ENCODE measurements at places on chromosomes 5 and 9.

GRCh38 chr5:27125856-27126255 is 87.5 kb upstream of the CDH9 start:
- no peak for DNase-seq

- DNase-seq: no peak
Measured at GRCh38 chr9:27203783-27204182, 93.2 kb downstream of the EQTN start.

GRCh38 chr5:180027459-180028089 is 44.0 kb downstream of the RNF130 start:
- no peak for DNase-seq

GRCh38 chr5:176714067-176714466 is 66.8 kb downstream of the TSPAN17 start:
- no peak for DNase-seq

DNA sequence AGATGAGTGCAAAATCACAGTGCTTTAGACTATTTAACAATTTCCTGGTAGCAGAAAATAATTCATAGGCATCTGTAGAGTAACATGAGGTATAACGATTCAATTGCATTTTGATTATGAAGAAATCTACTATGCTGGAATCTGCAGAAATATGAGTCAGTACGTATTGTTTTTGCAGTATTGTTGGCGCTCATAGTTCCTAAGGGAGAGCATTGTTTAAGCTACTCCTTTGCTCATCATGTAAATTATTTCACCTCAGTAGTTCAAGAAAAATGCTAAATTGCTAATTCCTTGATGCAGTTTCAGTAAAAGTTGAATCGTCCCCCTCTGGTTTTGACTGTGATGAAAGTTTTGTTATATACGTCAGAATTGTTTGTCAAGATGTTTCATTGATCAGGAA is 458.4 kb downstream of the HINT1 start:
- DNase-seq: no peak

- DNase-seq: no peak
Measured at GRCh38 chr9:35716230-35716629, 15.8 kb downstream of the TLN1 start.

- no peak for DNase-seq
Measured at GRCh38 chr5:139592289-139592688, 31.1 kb downstream of the UBE2D2 start.

DNA sequence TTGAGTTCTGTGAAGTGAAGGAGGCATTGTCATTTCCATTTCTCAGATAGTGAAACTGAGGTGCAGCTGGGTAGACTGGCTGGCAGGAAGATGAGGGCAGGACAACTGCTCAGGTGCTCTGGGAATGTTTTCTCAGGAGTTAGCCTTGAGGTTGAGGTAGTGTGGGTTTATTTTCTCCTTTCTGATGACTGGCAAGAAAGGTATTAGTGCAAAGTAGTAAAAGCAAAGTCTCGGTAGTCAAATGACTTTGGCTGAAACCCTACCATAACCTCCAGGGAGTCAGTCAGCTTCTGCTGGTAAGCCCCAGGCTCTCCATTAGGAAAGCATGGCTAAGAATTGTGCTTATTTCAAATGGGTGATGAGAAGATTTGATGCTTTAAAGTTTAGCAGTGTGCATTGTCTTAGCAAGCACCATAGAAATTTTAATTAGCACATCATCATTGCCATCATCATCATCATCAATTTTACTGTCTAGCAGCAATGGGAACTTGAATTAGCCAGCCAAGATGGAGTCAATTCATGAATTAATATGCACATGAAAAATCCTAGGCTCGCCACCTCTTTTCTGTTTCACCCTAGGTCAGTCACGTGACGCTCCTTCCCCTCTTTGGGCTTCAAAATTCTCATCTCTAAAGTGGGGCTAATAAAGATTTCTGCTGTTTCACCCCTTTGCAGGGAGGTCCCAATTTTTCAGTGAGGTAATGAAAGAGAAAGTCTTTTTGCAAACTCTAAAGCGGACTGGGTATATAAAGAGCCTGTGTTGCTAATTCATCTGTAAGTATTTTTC is 10.7 kb upstream of the PAPPA start:
- DNase-seq: no peak

DNA sequence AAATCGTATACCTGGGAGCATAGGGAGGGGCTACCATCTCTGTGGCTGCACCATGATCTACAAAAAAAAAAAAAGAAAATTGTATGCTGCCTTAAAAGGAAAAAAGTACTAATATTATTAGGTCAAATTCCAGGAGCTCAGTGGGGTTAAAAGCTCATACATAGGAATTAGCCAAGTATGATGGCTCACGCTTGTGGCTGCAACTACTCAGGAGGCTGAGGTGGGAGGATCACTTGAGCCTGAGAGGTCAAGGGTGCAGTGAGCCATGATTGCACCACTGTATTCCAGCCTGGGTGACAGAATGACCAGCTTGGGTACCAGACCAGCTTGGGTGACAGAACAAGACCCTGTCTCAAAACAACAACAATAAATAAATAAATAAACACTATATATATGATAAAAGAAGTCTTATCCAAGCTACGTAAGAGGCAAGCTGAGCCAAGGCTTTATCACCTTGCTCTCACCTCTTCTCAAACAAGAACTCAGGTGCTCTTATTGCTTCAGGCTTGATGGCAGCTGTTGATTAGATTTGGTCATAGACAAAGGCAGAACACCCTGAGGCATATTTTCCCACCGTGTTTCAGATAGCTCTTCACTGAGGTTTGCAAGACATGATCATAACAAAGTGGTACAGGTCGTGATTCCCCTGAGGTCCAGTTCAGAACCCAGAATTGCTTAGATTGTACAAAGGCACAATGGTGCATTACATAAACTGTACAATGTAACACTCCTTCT is 3.3 kb upstream of the FBXW11 start:
- no peak for DNase-seq

DNA sequence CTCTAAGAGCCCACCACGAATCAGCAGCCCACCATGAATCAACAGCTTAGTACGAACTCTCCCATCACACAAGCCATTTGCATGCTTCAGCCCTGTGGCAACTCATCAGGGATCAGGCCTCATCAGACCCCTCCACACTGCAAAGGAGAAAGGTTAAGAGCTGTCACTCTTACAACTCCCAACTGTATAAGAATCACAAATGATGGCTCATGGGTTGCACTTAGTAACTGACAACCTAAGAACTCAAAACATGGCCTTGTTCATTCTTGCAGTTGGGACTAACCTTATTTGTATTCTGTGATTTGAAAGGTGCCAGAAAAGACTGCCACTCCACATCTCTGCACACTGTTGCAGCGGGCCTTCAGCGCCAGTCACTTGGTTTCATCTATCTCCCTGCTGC is 149.1 kb upstream of the ZNF366 start:
- DNase-seq: no peak

DNA sequence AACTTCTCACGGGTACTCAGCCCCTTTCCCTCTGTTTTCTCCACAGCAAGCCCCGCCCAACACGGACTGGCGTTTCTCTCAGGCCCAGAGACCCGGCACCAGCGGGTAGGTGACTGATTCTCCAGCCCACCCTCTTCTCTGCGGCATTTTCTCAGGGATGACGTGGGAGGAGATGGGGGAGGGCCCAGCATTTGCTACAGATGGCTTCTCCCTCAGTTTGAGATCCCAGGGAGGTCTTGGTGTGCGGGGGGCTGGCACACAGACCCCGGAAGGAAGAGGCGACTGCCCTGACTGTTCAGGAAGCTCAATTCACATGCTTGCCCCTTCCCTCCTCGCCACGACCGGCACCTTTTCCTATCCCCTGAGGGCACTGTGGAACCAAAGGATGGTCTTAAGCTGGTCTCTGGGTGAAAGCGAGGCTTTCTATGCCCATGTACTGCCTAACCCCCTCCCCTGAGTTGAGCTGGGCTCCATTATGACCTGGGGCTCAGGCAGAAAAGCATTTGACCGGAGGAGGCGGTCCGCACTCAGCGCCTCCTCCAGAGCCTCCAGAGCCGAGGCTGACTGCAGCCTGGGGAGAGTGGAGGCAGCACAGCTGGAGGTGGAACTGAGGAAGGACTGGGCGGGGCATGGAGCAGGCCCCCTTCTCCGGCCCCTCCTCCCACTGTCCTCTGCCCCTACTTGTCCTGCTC is 6.0 kb downstream of the PCDHGC5 start:
- no peak for DNase-seq

DNA sequence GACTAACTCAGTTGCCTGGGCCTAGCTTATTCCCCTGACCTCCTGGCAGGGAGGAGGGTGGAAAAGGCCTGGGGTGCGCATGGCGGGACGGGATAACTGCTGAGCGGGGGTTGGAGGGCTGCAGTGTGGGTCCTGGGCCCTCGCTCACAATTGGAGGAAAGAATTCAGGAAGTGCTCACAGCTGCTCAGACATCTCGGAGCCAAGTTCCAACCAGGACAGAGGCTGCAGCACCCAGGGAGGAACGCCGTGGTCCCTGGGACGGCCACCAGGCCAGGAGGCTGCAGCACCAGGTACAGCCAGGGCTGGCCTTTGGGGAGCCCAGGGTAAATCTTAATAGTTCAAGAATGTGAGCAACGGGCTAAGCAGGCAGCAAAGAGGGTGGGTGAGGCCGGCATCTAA is at the start of gene SPAAR:
Gene SPAAR, plus strand, starts transcription at position 217 of the 400 bp plus-strand sequence. CDS start 974 bp downstream, outside the sequence.
- DNase-seq: no peak

GRCh38 chr9:7973123-7973522 is 173.5 kb upstream of the DMAC1 start:
- no peak for DNase-seq

DNA sequence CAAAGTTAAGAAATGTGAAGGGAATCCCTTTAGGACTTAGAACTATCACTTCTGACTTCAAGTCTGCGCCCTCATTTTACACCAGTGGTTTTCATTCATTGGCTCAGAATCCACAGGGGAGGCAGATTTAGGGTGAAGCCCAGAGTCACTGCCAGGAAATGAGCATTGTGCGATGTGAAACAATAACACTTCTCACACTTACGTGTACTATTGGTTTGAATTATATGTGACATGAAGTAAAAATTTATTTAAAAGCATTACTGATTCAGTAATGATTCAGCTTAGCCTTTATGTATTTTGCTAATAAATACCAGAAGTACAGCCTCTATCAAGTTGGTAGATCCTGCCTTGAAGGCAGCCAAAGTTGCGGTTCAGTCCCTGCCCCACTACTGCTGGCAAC is 98.6 kb downstream of the PAM start:
- DNase-seq: no peak

DNA sequence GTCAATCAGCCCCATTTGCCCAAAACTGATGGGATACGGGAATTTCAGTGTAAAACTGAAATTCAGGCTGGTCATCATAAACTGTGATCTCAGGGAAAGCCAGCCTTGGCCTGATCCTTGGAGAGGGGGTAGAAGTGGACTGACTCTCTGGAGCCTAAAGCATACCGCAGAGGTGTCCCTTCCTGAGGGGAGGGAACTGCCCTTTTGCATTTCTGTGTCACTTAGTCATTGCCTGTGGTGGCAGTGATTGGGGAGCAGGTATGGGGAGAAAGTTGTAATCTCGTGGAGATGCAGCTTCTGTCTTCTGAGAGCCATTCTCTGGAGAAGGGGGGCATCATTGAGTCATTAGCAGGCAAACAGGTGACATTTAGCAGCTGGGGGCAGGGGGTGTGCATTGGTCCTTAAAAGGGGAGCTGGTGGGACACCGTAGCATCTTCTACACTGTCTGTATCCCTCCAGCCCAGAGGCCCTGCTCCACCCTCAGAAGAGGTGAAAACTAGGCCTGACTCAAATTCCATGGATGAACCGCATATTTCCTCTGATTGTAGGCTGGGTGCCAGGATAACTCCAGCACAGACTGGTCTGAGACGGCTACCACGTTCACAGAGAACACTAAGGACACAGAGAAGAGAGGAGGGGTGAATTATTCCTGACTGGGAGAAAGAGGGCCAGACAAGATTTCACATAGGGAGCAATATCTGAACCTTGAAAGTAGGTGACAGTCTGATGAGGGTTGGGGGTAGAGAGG is 143.3 kb downstream of the SEC61B start:
- peak; percentile 23 for DNase-seq

DNA sequence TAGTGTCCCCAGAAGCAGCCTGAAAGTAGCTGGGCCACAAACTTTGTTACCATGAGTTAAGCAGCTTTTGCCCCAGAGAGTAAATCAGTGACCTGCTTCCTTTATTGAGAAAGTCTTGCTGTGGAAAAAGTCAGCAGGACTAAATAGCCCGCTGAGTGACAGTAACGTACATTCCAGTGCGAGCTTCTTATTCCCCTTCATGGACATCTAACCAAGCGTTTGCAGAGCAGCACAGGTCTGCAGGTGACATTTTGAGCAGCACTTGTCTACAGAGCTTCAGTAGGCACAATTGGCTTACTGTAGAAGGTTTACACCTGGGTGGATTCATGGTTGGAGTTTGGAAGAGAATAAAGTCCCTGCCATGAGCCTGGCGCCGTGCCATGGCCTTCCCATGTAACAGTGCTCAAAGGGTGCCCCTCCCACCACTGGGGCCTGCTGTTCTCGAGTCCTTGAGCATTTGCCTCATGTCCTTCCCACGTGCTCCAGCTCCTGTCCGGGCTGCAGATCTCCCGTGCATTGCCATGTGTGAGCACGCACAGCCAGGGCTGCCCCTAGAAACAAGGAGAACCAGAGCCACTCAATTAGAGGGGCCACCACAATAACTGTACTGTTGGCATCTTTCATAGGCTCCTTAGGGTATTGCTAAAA is 41.3 kb upstream of the GRHPR start:
- no peak for DNase-seq

DNA sequence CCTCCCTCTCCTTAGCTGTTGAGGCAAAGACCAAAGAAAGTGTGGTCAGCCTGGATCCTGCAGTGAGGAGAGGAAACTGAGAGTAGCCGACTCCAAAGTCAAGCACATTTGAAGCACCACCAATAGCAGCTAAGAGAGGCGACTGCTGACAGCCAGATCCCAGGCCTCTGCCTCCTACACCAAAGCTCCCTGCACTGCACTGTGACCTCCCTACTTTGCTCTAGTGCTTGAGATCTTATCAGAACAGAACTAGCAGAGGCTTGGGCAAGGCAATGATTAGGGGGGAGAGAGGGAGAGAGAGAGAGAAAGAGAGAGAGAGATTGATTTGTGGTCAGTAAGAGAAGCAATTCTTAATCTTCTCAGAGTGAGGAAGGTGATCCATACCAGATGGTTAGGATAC is 216.3 kb downstream of the CDK5RAP2 start:
- no peak for DNase-seq

DNA sequence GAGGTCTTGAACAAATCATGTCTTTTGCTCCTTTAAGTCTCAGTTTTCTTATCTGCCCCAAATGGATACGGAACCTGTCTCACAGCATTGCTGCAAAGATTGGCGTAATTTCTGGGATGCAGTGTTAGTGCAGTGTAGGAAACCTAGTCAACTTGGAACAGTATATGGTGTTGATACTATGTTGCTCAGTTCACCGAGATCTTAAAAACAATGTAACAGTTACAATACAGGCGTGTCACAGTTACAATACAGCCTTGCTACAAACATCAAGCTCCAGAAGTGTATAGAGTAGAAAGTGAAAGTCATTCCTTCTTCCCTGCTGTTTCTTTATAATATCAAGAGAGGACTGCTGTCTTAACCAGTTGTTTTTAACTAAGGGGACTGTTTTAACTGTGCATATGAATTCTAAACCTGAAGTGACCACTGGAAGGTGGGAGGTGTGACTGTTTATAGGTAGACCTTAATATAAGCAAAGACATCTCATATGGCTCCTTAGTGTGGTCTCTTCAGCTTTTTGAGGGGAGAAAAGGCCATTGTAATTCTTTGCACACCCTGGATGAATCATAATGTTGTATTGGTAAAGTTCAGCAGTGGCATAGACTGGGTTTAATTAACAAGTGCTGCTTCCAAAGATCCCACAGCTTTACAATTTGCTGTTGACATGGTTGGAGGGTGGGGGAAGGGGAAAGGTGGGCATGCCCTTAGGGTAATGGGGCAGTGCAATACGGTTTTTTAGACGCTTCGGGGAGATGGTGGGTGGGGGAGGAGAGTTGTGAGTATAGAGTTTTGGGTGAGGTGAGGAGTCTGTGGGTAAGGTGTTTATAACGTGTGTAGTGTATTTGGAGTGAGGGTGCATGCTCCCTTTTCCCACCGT is 12.9 kb downstream of the PRRC2B start:
- DNase-seq: no peak
